CD4-positive, alpha-beta memory T cell (primary cell): ENCODE measurements at places on chromosomes 4 and X.

GRCh38 chr4:164304101-164304639, 449.8 kb upstream of the SMIM31 start:
- no peak for DNase-seq

DNA sequence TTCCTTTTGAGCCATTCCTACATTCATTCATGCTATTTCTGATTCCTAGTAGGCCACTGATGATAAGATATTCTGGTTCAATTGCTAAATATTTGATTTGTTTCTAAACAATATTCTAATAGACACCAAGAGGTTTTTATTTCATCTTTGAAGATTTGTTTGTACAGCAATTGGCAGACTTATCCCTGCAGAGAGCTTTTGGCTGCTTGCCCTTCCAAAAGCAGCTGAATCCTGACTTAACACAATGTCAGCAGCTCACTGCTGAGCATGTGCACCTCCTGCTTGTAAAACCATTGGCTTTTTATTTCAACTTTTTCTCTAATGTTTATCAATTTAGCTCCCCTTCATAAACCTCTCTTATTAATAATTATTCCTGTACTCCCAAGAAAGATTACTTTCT, 45.3 kb downstream of the MMRN1 start:
- no peak for DNase-seq

GRCh38 chrX:111360839-111361238, 51.2 kb downstream of the DCX start:
- DNase-seq, result no peak

GRCh38 chr4:121030131-121030530, 42.2 kb downstream of the NDNF start:
- no peak for DNase-seq

DNA sequence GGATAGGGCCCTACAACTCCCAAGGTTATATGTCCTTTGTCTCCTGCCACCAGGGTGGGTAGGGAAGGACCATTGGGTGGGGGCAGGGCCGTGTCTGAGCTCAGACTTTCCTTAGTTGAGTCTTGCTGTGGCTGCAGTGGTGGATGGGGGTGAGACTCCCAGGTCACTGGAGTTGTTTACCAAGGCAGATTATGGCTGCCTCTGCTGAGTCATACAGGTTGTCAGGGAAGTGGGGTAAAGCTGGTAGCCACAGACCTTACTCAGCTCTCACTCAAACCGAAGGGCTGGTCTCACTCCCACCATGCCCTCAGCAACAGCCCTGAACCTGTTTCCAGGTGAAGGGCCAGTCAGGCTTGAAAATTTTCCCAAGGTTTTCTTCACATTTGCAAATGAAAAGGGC, 58.8 kb upstream of the FAAH2 start:
- no peak for DNase-seq

DNA sequence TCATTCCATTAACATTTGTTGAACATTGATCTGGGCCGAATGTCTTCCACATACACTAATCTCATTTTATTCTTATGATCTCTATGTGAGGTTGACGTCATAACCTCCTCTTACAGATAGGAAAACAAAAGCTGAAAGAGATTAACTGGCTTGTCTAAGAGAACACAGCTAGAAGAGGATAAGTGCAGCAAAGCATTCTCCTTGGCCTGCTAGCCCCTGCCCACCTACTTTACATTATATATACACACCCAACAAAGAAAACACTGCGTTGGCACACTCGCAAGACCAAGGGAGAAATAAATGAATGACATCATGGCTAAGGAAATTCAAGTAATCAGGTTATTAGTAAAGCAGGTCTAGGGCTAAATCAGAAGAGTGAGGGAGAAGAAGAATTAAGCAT, 138.4 kb downstream of the PARM1 start:
- DNase-seq, result no peak

- DNase-seq, result no peak
Measured at GRCh38 chrX:136025091-136025490, 39.9 kb downstream of the SLC9A6 start.

- no peak for DNase-seq
Measured at GRCh38 chrX:140933874-140934655, 68.3 kb upstream of the SPANXB1 start.

GRCh38 chrX:138740341-138740740, 28.8 kb upstream of the FGF13 start:
- DNase-seq, result no peak

DNA sequence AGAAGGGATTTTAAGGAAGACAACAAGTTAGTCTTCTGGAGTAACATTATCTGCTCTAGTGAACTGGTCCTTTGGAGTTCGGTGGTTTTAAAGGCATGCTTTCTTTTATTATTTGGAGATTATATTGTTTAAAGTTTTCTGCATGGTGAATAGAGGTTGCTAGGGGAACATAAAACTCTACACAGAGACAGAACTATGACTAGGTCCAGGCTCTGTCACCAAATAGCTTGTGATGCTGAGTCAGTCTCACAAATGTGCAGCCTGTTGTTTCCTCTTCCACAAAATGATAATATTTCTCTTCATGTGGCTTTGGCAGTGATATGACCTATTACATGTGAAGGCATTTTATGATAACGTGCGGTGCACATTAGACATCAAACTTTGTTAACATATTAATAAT, 132.6 kb downstream of the PACRGL start:
- no peak for DNase-seq

DNA sequence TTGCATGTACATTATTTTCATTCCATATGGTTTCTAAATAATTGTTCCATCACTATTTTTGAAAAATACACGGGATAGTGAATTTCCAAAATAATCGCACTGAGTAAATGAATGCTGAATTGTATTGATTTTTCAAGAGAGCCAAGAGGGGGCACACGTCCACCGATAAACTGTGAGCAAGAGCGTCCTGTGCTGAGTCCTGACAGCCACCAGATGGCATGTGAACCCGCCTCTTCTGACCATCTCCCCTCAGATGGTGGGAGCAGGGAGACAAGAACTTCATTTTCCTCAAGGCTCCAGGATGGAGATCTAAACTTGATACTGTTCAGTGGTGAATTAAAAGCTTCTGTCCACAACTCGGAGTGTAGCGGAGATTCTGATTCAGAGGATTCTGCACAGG, 30.6 kb upstream of the IL9R start:
- DNase-seq, result peak; percentile 8

- DNase-seq, result no peak
Measured at GRCh38 chrX:151030845-151031244, 47.7 kb downstream of the HMGB3 start.

DNA sequence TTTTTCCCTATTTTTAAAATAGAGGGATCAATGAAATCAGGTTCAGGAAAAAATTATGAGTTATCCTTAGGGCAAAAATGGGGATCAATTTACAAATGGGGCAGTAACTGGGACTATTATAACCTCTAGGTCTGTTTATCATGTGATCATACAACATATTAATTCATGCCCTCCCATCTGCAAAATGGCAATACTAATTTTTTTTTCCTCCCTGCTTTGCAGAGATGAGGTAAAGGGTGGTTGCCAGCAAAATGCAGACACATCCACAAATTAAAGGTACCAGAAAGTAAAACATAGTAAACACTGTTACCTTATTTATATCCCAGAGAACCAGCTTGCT, 467 bp downstream of the HSD17B11 start:
- no peak for DNase-seq

- DNase-seq, result no peak
Measured at GRCh38 chr4:164871673-164872072, 5.3 kb upstream of the APELA start.

- DNase-seq, result no peak
Measured at GRCh38 chr4:153539422-153539821, 73.3 kb downstream of the TMEM131L start.

GRCh38 chrX:121579016-121579760, 531.8 kb downstream of the GLUD2 start:
- DNase-seq, result no peak
